ENCODE measurements at places on chromosomes 7 and 10. TPM values are rescaled to one million over a fixed set of nuclear protein-coding genes. Genes with fewer than 3 reads are reported as not detected.

The ZP3 gene
- 5.4 TPM for total RNA-seq

The SPDYE9 gene
- not detected for total RNA-seq

The PBLD gene
- total RNA-seq, result 11.6 TPM

The TMEM176A gene
- total RNA-seq, result 20.3 TPM

The CHRM2 gene
- total RNA-seq, result not detected
